Adipocyte (in vitro differentiated cells): ENCODE measurements at places on chromosomes 2 and 18.
A peak's percentile ranks its signal among the peaks of the same experiment; 100 is the strongest.

GRCh38 chr2:188765522-188766470, 208.4 kb upstream of the COL3A1 start:
- peak; percentile 18 for DNase-seq

GRCh38 chr2:210617732-210618330, 61.4 kb downstream of the CPS1 start:
- DNase-seq: peak; percentile 73

DNA sequence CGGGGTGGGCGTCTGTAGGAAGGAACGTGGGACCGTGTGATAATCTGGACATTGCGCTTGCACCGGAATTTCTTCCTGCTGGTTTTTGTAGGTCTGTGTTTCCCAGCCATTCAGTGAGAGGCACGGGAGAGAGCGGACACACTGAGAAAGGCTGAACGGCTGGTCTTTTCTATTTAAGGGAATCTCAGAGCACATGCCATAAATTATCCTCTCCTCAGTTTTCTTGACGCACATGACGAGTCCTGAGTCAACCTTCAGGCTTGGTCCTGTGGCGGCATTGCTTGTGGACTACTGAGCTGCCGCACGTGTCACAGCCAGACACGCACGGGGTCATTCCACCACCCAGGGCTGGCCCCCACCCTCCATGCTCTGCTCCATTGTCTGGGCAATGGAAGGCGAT, 519.3 kb upstream of the ID2 start:
- DNase-seq: no peak

GRCh38 chr2:66771359-66771976, 336.5 kb downstream of the MEIS1 start:
- DNase-seq: peak; percentile 12

- DNase-seq: peak; percentile 16
Measured at GRCh38 chr18:75923169-75923568, 495.7 kb upstream of the SMIM21 start.

GRCh38 chr2:24077879-24078278, 1.8 kb upstream of the SF3B6 start:
- DNase-seq: no peak

DNA sequence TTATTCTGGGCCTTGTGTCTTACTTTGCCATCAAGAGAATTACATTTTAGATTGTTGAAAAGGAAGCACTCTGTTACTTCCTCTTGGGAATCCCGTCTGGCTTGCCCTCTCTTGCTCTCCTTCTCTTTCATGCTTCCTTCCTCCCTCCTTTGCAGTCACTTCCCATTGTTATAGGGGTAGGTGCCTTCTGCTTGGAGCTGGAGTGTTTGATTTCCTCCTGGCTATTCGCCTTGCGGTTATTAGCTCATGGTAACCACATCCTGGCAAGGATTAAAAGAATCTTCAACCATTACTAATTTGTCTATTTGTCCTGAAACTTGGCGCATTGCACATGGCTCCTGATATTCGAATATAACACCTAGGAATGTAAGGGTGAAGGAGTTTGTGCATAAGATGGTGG, 115.0 kb downstream of the CERS6 start:
- DNase-seq: no peak

GRCh38 chr2:42970151-42970550, 177.8 kb upstream of the HAAO start:
- no peak for DNase-seq

DNA sequence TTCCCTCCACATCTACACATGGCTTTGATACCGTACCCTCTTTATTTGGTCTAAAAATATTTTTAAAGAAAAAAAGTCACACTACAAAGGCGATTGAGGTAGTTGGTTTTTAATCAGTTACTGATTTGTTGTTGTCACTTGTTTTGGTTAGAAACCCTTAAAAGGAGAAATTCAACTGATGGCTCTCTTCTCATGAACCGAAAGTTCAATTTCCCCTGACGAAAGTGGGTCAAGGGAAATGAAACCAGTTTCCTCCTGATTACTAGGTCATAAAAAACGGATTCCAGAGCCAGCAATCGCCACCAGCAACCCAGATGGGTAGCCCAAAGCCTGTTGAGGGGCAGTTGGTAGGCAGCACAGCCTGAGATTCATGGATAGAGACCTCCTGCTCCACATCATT, 63.2 kb downstream of the DLGAP1 start:
- DNase-seq: no peak

DNA sequence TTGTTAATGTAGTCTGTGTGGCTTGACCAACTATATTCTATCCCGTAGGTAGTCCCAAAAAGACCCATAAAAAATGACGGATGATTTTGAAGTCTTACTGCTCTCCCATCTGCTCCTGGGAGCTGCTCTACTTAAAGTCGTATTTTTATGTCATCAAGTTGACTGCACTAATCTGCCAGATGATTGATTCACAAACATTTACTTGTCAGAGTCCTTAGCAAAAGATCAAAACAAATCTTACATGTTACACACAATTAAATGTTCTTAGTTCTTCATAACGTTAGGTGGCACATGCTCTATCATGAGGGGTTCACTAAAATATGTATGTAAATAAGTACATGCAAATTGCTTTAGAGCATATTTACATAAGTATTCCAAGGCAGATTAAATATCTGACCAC, 498.3 kb upstream of the LRRTM4 start:
- DNase-seq: no peak

DNA sequence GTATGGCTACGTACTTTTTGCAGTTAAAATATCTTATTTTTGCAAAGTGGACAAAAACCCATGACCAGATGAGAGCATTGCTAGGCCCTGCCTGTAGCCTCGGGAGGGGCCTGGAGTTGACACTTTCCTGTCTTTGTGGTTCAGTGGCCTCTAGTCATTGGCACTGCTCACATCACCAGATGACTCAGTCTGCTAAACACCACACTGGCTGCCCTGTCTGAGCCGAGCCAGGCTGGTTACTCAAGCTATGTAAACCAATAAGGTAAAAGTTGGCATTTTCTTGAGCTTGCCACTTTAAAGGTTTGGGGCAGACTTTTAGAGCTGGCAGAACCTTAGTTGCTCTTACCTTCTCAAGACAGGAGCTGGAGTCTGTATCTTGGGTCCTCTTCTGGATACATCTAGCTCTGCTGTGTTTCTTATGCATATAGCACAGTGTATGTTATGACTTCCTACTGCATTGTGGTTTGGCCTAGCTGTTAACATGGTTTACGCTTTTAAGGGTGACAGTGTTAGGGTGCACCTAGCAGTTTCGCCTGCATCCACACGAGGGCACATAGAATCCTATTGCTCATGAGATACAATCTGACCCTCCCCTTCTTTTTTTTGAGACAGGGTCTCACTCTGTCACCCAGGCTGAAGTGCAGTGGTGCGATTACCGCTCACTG, 76.4 kb downstream of the AP1S3 start:
- peak; percentile 72 for DNase-seq

DNA sequence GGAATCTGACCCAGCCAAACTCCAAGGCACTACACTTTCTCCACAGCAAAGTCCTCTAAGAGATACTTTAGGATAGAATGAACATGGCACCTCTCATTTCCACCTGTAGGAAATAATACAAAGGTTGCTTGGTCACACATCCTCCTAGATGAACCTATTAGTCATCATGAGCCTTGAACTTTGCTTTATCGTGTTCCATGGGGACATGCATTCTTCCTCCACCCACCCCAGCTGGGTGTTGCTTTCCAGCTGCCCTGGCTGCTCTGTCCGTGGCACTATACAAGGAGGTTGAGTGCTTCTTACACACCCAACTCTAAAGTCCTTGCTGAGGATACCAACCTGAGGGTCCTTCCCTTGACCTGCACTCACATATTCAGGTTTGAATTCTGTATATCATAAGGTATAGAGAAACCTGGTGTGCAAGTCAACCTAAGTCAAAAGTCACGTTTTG, 52.7 kb downstream of the SPRED2 start:
- no peak for DNase-seq

GRCh38 chr2:47798631-47799030, 15.7 kb downstream of the MSH6 start:
- no peak for DNase-seq

DNA sequence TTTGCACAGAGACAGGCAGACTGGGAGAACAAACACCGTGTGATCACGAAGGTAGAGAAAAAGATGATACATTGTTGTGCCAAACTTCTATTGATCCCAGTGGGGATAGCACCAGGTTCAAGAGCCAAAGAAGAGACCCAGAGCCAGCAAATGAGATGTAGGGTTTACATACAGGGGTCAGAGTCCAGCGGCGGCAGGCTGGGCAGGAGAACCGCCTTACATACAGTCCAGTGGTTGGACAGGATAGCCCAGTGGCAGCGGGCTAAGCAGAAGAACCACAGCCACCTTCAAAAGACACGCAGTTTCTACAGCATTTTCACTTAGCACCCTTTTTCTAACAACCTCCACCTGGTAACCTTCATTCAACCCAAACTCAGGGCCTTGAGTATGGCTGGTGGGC, 932.8 kb downstream of the SLC4A3 start:
- no peak for DNase-seq

DNA sequence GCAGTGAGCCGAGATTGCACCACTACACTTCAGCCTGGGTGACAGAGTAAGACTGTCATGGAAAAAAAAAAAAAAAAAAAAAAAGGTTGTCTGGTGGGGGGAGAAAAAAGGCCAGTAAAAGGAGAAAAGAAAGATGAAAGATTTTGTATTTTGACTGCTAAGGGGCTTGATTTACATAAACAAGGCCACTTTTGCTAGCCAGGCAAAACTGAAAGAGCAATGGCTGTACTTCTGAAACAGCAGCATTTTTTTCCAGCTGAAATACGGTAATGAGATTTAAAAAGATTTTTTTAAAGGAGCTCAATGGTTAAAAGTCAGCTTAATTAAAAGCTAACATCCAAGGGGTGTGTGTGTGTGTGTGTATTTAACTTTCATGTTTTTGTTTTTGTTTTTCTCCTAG, 11.3 kb upstream of the OXER1 start:
- no peak for DNase-seq

DNA sequence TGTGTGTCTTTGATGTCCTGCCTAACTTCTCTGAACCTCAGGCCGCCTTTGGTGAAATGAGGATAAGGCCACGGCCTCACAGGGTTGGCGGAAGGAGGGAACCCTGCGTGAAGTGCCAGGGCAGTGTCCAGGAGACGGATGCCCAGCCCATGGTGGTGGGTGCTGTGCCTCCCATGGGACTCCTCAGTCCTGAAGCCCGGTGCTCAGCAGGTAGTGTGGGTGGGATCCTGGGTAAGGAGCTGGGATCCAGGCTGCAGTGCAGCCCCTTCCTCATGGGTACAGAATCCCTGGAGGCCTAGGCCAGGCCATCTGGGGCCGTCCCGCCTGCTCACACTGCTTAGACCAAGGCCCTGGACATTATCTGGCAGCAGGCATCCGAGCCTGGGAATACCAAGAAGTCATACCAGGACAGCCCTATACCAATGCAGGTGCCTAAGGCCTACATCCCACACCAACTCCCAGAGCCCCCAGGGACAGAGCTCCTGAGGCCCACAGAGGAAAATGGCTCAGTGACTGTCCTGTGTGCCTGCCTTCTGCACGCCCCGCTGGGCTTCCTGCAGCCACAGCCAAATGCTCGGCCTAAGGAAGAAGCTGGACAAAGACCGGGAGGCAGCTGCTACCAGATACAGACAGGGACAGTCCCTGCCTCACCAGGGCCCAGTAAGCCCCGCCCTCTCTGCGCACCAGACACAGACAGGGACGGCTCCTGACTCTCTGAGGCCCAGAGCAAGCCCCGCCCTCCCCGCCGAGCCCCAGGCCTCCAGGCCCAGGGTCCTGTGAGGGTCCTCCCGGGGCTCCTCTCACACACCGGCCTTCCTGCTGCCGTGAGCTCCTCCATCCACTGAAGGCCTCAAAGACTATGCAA, 78.0 kb downstream of the NDUFA10 start:
- DNase-seq: no peak

- DNase-seq: no peak
Measured at GRCh38 chr2:134507697-134508096, 211.1 kb downstream of the TMEM163 start.

- DNase-seq: peak; percentile 4
Measured at GRCh38 chr2:142234741-142235140, 103.9 kb upstream of the LRP1B start.

GRCh38 chr2:78281164-78281563, 744.3 kb upstream of the REG3G start:
- DNase-seq: no peak

DNA sequence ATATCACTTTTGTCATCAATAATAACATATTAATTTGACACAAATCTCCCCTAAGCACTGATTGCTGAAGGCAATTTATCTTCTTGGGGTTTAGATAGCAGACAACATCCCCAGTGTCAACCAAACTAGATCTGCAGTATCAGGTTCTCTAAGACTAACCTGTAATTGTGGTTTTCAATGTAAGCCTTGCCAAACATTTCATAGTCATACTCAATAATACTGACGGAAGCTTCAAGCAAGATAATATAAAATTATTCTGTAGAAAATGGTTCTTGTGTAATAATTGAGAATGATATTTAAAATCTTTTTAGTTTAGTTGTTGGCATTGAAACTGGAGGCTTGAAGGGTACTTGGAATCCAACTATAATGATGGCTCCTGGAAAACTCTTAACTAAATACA, 186.3 kb downstream of the RIT2 start:
- no peak for DNase-seq

GRCh38 chr2:41723526-41723925, 324.3 kb upstream of the PKDCC start:
- DNase-seq: peak; percentile 17

DNA sequence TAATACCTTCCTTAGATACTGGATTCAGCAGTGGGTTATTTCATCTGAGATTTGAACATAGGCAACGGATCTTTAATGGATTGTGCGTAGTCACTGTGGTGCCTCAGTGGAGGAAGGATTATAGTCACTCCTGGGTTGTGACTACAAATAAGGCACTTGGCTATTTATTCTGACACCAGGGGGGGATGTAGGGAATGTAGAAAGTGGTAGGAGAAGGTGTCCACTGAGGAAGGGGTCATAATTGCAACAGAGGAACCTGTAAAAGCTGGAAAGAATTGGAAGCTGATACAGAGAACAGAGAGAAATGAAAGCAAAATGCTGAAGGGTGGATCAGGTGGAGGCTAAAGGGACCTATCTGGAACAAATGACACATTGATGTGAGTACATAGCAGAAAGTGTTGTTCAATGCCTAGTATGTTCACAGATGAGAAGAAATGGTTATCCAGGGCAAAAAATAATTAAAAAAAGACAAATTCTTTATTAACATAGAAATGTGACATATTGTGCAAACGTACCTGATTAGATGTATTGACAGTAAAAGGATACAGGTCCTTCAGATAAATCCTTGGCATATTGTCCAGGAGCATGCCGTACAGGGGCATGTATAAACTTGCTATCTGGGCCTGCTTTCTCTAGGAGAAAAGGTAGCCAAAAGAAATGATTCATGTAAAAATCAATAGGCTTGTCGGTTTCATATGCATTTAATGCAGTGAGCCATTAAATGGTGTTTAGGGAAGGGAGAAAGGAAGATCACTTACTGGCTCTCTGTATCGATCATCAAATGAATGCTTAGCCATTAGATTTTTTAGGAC, 91.2 kb upstream of the CCDC195 start:
- no peak for DNase-seq

- no peak for DNase-seq
Measured at GRCh38 chr2:120182019-120182560, 41.1 kb downstream of the TMEM185B start.

DNA sequence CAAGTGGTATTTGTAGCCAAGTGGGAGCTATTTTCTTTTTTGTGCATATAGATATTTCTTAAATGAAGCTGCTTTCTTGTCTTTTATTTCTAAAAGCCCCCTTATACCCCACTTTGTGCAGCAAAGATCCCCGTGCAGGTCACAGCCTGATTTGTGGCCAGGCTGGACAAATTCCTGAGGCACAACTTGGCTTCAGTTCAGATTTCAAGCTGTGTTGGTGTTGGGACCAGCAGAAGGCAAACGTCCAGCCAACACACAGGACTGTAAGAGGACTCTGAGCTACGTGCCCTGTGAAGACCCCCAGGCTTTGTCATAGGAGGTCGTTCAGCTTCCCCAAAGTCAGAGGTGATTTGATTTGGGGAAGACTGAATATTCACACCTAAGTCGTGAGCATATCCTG, 21.9 kb downstream of the FOSL2 start:
- no peak for DNase-seq
